ENCODE measurements at places on chromosomes 11 and 22.

GRCh38 chr11:72751116-72752087, 806 bp downstream of the ARAP1 start:
- no peak for DNase-seq

- DNase-seq = no peak
Measured at GRCh38 chr22:45430871-45431270, 17.4 kb downstream of the RIBC2 start.

GRCh38 chr11:13238879-13239514, 38.6 kb upstream of the BMAL1 start:
- DNase-seq = peak; percentile 4

DNA sequence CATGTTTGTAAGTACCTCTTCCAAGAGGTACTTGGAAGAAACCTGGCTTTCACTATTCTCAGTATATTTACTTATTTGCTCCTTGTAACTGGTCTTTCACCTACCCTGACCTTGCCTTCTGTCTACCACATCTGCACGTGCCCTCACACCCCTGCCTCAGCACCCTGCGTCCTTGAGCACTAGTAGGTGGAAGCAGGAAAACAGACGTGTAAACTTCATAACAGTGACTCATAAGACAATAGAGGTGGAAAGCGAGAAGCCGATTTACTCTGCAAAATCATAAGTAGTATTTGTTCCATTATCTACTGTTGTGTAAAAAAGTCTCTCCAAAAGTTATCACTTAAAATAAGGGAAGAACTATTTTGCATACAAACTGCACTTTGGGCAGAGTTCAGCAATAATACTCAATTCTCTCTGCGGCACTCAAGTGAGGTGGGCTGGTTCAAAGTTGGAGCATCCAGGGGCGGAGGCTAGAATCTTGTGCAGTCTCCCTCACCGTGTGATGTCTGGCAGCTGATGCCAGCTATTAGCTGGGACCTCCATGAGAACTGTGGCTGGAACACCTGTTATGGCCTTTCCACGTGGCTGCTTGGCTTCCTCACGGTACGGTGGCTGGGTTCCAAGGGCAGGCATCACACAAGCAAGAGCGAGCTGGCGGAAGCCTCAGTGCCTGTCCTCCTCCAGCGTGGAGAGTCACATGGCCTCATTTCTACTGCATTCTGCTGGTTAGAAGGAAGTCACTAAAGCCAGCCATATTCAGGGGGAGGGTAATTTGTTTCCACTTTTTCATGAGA, 30.4 kb downstream of the PACS1 start:
- DNase-seq = peak; percentile 22

DNA sequence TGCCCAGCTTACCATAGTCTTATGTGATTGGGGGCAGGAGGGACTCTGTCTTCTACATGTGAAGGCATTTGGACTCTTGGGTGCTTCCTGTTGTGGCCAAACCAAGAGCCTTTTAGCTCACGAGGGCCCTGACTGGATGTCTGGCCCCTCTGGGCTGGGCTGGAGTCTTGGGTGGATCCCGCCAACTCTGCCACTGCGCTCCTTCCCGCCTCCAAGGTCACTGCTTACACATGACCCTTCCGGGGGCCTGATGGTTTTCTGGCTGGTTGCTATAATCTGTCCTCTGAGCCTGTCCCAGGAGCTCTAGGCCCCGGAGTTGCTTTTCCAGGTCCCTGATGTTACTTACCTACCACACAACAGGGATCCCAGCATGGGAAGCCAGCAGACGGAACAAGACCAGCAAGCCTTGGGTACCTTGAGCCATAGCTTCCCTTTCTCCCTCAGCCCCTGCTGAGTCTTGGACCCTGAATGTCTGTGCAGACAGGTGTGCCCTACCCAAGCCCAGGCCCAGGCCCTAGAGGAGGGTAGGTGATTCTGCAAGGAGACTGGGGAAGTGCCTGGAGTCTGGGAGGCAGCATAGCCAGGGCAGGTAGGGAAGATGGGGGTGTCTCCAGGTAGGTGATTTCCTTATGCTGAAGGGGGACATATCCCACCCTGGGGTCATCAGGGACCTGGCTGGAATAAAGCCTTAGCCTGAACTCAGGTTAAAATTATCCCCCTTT, 100.3 kb downstream of the TSPAN18 start:
- no peak for DNase-seq

- DNase-seq = no peak
Measured at GRCh38 chr11:70352100-70352499, 46.2 kb upstream of the CTTN start.

DNA sequence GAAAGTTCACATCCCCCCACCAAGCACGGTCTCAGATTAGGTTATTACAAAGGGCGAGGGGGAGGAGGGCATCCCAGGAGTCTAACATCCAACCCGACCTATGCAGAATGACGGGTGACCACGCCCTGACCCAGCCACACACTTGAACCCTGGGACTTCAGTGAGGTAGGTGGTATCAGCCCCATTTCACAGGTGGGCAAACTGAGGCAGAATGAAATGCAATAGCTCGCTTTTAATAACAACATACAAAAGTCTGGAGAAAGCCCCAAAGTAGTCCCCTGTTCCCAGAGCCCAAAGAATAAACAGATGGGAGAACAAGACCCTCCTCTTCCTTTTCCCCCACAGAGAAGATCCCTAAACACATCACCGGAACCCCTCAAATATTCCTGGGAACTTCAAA, 31.9 kb downstream of the NUP50 start:
- DNase-seq = no peak

DNA sequence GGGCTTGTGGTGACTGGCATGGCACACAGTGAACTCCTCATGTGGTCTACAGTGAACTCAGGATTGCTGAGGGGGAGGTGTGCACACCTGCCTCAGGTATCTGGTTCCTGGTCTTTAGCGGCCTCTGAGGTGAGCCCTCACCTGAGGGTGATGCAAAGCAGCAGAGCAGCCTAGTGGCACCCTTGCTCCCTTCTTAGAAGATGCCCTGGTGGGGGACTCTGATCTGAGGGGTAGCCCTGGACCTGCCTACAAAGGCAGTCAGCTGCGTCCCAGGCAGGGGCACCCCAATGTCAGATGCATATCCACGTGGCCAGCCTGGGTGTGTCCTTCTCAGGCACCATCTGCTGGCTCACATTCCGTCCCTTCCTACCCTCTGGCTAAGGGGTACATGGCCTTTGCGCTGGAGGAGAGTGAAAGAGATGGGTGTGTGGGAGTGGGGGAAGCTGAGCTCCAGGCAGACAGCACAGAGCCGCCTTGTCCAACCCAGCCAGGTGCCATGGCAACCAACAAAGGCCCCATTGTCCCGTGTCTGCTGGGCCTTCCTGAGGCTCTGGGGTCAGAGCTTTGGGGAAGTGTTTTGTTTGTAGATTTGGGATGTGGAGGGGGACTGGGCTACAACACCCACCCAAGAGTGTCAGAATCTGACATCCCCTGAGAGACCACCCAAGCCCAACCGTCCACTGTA, 5.8 kb downstream of the PLEKHB1 start:
- DNase-seq = no peak

- DNase-seq = no peak
Measured at GRCh38 chr22:32823024-32823730, 21.7 kb downstream of the TIMP3 start.

- DNase-seq = no peak
Measured at GRCh38 chr22:28601915-28602314, 77.7 kb downstream of the TTC28 start.

DNA sequence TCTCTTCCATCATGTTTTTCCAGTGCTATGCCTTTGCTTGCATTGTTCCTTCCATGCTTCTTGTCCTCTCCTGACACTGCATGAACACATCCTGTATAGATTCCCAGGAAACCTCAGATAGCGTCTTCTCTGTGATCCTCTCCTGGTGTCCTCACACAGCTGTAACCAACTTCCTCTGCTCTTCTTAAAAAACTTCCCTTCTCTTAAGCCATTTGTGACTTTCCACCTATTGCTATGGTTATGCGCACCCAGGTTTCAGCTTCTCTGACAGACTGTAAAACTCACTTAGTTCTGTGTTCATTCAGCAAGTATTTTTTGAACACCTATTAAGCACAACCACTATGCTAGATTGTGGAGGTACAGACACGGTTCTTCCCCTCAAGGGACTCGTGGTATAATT, 5.1 kb upstream of the APLP2 start:
- no peak for DNase-seq

DNA sequence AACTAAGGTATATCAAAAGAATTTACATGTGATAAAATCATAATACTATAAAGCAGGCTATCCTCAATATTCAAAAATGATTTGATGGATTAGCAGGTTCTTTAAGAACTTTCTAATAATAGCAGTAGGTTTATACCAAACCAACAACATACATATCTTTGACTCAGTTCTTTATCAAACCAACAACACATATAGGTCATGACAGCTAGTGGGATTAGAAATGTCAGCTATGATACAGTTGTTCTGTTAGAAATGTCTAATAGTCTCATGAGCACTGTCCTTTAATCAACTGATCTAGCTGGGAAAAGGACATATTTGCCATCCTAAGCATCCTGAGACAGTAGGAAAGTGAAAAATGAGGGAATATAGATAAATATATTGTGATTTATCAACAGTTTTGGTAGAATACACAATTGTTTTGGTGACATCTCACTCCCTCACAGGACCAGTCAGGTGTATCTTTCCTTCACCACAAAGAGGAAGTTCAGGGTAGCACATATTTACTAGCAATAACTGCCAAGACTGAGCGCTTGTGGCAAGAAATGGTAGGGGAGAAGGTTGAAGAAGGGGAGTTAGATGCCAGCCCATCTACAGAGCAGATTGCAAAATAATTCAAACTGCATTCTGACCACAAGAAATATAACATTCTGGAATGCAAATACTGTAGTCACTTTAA, 90.8 kb upstream of the APOA1 start:
- DNase-seq = no peak

DNA sequence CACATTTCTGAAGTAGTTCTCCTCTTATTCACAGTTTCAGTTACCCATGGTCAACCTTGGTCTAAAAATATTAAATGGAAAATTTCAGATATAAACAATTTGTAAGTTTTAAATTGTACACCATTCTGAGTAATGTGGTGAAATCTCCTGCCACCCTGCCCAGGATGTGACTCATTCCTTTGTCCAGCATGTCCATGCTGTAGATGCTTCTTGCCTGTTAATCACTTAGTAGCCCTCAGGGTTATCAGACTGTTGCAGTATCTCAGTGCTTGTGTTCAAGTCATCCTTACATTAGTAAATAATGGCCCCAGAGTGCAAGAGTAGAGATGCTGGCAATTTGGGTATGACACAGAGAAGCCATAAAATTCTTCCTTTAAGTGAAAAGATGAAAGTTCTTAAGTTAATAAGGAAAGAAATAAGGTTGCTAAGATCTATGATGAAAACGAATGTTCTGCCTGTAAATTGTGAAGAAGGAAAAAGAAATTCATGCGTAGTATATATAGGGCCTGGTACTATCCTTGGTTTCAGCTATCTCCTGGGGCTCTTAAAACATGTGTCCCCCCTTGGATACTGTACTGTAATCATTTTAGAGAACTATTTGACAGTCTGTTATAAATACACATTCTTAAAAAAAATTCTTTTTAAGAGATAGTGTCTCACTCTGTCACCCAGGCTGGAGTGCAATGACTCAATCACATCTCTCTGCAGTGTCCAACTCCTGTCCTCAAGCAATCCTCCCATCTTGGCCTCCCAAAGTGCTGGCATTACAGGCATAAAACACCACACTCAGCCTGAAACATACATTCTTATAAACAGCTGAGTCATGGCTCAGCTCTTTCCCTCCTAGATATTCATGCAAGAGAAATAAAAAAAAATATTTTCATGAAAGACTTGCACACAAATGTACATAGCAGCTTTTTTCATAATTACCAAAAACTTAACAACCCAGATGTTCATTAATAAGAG, 31.3 kb downstream of the MTNR1B start:
- no peak for DNase-seq

DNA sequence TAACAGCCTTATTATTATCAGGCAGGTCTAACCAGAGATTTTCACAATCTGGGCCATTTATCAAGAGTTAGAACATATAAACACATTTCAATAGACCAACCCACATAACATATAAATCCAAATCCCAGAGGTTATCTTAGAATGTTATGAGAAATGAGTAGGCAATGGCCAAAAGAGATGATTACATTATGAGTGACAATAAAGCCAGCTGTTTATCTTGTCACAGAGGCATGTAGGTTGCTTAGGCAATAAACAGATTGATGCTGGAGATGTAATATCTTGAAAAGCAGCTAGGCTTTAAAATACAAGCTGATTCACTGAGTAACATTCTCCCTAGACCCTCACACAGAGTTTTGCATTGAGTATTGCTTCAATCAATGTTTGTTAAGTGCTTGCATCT, 148.5 kb upstream of the SESN3 start:
- no peak for DNase-seq

DNA sequence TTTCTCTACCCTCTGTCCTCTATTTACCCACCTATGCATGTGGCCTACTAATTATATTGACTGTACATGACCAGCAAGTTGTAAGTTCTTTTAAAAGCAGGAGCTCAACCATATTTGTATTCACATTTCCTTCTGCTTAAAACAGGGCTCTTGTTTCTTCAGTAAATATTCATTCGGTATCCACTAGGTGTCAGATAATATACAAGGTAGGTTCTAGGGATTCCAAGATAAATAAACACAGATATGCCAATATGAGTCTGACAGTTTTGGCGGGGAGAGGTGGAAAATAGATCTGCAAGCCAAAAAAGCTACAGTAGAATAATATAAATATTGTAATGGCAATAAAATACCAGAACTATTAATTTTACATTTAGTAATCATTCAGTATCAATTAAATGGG, 15.3 kb upstream of the RAB30 start:
- DNase-seq = no peak

DNA sequence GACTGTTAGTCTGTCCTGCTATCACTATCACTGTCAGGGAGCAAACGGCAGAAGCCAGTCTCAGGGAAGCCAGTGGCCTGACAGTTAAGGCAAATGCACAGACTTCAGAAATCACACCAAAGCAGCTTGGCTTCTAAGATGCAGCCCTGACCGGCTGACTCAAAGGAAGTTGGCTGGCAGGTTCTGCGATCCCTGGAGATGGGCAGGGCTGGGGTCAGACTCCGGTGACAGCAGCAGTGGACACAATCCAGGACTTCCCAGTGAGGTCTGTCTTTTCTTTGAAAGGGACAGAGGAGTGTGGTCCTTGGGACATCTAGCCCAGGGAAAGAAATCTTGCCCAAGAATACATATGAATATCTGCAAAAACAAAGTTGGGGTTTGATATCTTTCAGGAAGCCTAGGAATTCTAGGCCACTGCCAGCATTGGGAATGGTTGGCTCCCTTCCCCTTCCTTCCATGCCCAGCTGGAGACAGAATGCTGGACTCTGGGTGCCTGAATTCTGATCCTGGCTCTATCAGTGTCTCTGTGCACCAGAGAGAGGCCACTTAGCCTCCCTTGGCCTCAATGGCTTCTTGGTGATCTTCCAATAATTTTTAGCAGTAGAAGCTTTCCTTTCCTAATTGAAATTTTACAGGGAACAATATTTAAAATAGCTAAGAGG, 108.9 kb downstream of the KIRREL3 start:
- no peak for DNase-seq

- DNase-seq = no peak
Measured at GRCh38 chr11:85029964-85030363, 597.2 kb downstream of the DLG2 start.

GRCh38 chr11:71283971-71284441, 31.6 kb upstream of the SHANK2 start:
- no peak for DNase-seq

GRCh38 chr11:44585421-44585820, 20.0 kb downstream of the CD82 start:
- DNase-seq = no peak

GRCh38 chr11:115693002-115693401, 188.8 kb upstream of the CADM1 start:
- DNase-seq = no peak

Measured in stimulated activated CD8-positive, alpha-beta memory T cell treated with anti-CD3 and anti-CD28 coated beads, Interleukin-15, amount 100 ng/mL, for 24 hours (primary cell).